ENCODE measurements at places on chromosomes 1 and 21.
A peak's percentile ranks its signal among the peaks of the same experiment; 100 is the strongest.

DNA sequence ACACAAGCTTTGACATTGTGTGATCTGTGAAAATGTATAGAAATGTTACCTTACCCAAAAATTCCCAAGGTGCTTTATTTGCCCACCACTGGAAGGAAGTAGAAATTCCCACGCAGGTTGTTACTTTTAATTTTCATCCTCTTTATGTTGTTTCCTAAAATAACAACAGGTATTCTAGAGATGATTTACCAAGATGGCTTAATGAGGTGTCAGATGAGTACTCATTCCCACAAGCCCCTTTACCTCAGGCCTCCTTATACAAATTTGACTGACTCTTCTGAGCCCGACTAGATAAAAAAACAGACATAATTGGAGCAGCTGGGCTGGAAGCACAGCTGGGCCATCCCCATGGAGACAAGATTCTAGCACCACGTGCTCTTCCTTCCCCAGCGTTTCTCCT, 114.6 kb downstream of the LIPI start:
- no peak for DNase-seq

GRCh38 chr1:164071288-164071687, 487.7 kb upstream of the PBX1 start:
- no peak for DNase-seq

DNA sequence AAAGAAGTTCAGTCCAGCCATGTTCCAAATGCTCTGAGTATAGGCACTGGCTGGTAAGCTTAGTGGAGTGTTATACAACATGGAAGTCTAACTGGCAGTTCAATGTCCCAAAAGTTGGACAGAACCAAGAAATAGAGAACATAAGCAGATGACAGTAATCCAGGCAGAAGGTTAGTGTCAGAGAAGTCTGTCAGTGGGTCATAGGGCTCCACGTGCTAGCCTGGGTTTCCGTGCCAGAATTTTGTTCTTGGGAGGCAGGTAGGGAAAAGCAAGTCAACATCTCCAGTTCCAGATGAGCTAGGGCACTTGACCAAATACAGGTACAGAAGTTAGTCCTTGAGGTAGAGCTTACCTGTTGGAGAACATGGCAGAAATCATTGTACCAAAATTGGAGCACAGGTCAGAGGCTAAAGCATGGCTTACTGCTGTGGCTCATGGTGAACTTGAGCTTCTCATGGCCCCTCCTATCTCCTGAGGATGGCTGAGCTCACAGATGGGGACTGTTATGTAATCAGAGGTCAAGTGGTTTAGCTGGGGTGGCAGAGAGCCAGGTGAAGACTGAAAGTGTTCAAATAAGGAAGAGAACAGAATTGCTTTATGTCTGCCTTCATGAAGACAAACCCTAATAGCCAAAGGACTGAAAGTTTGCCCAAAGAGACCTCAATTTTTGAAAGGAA, 170.8 kb downstream of the NFIA start:
- peak; percentile 14 for DNase-seq

DNA sequence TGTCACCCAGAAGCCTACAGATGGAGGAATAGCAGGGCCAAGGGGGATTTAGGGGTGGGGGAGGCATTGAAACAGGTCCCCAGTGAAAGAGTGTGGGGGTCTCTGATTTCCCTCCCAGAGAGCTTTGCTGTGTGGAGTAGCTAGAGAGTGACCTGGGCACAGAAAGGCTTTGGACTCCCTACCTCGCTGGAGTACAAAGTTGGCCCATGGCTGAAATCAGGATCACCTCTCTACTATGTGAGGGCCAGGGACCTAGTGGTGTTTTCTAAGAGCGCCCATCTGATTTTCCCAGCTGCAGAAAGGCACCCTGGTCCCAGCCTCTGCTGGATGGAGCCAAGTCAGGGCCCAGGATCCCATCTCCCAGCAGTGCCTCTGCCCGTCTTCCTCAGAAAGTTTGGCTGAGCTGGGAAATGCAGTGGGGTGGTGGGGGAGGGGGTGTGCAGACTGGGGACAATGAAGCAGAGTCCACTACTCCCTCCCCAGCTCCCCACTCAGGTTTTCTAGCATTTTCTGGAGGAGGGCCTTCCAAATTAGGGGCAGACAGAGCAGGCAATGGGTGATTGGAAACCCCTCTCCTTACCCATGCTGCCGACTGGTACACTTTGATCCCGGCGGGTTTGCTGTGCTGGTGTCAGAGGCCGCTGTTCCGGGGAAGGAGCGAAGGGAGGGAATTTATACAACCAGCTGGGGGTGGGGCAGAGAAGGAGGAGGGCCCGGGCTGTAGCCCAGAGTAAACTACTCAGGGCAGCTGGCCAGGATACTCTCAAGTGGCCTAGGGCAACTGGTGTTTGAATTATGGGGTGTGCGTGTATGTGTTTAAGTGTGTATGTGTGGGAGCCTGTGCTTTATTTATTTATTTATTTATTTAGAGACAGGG, at the start of gene SELENBP1:
SELENBP1 (minus strand) TSS at position 648 of the 877 bp plus-strand sequence; CDS start at position 584, 64 bp downstream.
- peak; percentile 57 for DNase-seq

GRCh38 chr21:17989780-17990179, 170.6 kb upstream of the C21orf91 start:
- no peak for DNase-seq

- DNase-seq = no peak
Measured at GRCh38 chr1:94305704-94306103, 68.3 kb upstream of the ARHGAP29 start.

DNA sequence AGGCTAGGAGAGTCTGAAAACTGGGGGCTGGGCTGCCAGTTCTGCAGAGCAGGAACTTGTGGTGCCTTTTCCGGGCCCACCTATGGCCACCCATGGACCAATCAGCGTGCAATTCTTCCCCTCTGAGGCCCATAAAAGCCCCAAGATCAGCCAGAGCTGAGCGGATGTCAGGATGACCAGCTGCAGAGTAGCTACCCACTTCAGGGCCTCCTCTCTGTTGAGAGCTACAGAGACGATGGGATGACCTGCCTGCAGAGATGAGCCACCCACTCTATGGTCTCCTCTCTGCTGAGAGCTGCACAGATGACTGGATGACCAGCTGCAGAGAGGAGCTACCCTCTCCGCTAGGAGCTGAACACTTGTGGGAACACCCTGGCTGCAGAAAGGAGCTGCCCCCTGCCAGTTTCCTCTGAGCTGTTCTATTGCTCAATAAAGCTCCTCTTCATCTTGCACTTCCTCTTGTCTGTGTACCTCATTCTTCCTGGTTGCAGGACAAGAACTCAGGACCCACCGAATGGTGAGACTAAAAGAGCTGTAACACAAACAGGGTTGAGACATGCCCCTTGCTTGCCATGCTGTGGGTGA, 12.8 kb upstream of the AADACL4 start:
- DNase-seq = no peak

DNA sequence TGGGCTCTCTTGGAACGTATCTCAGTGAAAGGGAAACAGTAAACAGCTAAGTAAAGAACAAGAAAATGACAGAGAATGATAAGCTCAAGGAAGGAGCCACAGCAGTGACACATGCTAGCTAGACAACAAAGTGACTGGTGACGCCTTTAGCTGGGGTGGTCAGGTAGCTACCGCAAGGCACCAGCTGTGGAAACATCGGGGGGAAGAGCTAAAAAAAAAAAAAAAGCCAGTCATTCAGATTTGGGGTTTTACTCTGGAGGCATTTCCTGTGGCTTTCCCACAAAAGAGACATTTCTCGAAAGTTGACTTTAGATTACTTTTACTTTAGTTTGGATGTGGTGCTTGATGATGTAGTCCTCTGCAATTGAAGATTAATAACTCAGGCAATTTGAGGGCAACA, 2.1 kb downstream of the FHAD1 start:
- DNase-seq = no peak

GRCh38 chr1:63087966-63088365, 234.4 kb upstream of the FOXD3 start:
- no peak for DNase-seq

DNA sequence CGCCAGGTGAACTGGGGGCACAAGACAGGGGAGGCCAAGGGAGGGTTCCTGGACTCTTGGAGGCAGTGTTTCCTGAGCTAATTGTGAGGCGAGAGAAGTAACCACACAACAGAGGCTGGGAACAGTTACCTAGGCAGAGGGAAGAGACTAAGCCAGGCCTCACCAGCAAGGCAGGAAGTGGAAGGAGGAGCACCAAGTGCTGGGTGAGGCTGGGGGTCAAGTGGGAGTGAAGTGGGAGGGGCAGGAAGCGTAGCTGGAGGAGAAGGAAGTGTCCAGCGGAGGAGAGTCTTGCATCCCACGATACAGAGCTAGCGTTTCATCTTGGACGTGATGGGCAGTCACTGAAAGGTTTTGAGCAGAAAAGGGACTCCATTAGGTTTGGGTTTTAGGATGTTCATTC, 48.3 kb upstream of the CAPZB start:
- DNase-seq = no peak

GRCh38 chr21:45035477-45035848, 38.9 kb upstream of the ADARB1 start:
- no peak for DNase-seq

DNA sequence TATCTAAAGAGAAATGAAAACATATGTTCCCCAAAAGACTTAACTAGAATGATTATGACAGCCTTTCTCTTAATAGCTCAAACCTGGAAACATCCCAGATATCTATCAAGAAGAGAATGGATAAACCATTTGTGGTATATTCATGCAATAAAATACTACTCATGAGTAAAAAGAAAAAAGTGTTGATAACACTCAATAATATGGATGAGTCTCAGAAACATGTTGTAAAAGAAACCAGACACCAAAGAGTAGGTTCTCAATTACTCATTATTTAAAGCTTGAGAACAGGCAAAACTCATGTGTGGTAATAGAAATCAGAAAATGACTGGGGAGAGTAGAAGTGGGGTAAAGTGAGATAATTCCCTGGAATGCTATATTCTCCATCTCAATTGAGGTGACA, 154.1 kb downstream of the PHTF1 start:
- peak; percentile 18 for DNase-seq

- no peak for DNase-seq
Measured at GRCh38 chr1:40742363-40743061, 41.1 kb upstream of the KCNQ4 start.

DNA sequence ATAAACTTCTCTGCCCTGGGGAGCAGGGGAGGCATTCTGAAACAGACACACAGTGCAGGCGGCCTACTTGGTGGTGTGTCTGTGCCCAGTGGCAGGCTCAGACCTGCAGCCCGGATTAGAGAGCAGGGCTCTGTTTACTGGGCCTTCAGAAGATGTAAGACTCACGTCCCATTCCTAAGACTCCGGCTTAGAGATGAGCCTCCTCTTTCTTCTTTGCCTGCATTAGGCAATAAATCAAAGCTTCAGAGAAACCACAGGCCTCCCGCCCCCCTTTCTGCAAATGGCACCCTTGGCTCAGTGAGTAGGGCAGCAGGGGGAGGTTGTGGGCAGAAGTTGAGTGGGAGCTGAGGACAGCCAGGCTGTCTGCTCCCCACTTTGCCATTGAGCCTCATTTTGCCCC, 35.8 kb downstream of the LGR6 start:
- DNase-seq = no peak

- no peak for DNase-seq
Measured at GRCh38 chr1:32895325-32896215, 5.6 kb downstream of the TMEM54 start.

- DNase-seq = no peak
Measured at GRCh38 chr1:1032424-1032823, 12.5 kb downstream of the AGRN start.

DNA sequence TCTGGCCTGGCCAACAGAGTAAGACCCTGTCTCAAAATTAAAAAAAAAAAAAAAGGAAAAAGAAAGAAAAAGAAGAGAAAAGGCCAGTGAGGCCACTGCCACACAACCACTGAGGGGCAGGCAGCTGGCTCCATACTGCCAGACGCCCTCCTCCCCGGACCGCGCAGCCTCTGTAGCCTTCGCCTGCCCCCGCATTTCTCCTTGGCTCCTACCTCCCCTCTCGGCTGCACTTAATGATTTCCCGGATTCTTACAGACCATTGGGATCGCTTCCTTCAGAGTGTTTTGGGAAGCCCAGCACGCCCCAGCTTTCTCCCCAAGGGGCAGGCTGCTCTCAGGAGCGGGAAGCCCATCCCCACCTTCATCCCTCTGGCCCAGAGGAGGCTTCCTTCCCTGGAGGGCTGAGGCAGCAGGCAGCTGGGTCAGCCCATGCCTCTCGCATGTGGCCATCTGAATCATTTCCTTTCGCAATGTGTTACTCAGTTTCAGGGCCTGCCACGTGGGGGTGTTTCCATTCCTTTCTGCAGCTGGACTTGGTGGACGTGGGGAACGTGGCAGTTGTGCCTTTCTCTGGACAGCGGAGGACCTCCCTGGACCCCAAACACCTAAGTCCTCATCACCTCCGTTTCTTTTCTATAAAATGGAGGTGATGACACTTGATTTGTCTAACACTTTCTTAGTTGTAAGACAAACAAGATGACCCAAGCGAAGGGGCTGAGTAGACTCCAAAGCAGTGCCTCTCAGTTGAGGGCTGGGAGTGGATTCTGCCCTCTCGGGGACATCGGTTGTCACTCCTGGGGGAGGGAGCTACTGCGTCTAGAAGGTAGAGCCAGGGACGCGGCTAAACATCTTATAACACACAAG, 2.3 kb downstream of the SLC2A5 start:
- DNase-seq = peak; percentile 71

DNA sequence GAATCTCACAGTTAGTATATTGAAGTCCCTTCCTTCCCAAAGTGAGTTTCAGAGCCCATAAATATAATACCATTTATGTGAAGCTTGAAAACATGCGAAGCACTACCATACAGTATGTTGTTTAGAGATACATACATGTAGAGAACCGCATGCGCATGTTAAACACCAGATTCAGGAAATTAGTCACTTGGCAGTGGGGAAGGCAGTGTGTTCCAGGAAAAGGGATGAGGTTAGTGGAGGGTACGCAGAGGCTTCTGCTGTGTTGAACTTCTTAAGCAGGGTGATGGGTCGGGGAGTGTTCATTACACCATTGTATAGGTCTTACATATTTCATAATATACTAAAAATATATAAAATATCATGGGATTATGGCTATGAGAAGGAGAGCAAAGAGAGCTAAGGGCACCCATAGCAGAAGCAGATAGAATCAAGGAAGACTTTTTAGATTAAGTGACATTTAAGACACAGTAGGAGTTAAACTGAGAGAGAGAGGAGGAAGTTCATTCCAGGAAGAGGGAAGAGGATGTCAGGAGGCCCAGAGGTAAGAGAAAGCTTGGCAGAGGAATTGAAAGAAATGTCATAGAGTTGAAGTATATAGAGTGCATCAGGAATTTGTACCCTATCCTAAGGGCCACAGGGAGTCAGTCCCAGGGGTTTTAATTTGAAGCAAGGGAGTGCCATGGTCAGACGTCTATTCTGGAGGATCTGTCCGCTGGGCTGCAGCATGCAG, 43.5 kb upstream of the SARS1 start:
- no peak for DNase-seq

DNA sequence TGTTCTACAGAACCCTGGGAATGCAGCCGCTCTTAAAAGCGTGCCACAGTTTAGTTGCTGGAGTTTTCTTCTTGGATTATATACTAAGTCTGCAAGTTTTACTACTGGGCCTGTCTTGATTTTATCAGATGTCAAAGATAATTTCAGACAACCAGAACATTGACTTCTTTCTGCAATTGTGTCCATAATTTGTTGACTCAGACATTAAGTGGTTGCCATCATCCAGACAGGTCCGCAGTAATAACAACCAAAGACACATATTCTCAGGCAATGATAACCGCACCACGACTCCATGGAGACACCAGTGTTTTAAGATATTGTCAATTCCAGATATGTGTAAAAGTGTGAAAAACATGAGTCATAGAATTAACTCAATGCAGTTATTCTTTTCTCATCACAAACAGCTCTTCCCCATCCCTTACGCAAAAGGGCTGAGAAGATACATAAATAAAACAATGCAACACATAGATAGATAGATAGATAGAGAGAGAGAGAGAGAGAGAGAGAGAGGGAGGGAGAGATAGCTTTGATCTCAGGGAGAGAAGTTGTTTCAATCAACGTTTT, 90.4 kb upstream of the FMN2 start:
- no peak for DNase-seq
